Urinary bladder (tissue), 4 donors: ENCODE measurements at places on chromosomes 11 and 22. TPM values are rescaled to one million over a fixed set of nuclear protein-coding genes. Genes with fewer than 3 reads are reported as not detected.

DNA sequence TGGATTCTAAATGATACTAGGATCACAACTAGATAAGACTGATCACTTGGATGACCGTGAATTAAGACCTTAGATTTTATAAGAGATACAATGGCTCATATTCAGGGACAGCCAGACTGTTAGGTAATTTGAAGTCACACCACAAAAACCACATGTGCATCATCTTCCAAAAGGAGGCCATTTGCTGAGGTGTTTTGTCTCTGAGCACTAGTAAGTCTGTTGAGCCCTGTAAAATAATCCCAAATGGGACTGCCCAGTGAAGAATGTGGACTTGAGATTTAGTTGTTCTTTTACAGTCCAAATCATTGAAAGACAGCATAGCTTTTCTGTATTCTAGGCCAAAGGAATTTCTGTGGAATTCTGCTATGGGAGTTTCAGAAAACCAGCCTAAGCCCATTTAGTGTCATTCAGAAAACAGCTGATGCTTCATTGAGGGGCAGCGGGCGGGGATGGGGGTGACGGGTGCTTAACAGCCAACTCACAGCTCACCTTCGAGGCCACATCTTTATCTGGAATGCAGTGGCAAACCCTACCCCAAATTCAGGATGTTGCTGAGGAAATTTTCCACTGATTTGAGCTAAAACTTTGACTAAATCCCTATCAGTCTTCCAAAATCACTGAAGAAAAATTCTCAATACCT, 80.1 kb upstream of the BIRC3 start:
- no peak for DNase-seq

DNA sequence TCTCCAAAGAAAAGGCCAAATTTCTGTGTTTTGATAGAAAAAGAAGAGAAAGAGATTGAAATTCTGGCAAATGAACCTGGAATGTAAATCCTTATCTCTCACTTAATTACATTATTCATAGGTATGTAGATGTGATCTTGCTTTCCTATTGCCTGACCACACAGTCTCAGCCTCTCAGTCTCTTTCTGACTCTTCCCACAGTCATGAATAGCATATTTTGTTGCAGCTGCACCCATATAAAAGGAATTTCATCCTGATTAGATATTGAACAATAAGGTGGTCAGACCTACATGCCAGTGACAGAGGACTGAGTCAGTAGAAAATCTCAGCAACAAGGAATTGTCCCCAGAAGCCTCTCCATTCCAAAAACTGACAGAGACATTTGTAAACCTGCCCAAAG, 62.9 kb upstream of the LRRC4C start:
- no peak for DNase-seq

The CHRDL2 gene
- 0.69 TPM for total RNA-seq

DNA sequence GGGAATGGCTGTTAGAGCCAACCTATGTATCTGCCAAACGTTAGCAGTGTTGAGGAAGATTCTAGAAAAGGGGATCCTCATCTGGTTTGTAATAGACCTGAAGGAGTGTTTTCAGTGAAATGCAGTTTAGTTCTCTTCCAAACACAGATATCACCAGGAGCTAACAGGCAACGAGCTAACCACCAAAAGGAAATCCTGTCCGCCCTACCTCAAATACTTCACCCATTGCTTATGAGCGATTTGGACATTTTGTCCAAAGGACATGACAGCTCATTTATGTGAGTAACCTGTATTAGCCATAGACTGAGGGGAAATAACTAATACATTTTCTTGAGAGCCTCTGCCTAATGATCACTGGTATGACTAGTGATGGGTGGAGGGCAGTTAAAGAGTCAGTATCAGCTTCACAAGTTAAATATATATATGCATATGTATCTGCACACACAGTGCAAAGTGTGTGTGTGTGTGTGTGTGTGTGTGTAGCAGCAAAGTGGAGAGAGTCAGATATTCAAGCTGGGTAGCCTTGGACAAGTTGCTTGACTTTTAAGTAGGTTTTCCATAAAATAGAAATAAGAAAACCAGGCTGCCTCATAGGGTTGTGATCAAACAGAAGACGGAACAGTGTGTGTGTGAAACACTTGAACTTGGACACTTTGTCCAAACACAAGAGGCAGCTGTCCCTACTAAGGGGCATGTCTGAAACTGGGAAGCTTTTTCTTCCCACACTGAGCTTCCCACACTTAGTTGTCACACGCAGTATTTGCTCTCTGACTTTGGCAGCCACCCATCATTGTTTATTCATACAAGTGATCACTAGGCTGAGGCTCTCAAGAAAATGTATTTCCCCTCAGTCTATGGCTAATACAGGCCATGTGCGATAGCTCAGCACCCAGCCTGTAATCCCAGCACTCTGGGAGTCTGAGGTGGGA, 940 bp upstream of the C11orf91 start:
- DNase-seq = no peak

- no peak for DNase-seq
These were observed 80.7 kb downstream of the GGT1 start for GRCh38 chr22:24683691-24684090.

- no peak for DNase-seq
These were observed 6.4 kb upstream of the ME3 start for GRCh38 chr11:86678823-86679222.

DNA sequence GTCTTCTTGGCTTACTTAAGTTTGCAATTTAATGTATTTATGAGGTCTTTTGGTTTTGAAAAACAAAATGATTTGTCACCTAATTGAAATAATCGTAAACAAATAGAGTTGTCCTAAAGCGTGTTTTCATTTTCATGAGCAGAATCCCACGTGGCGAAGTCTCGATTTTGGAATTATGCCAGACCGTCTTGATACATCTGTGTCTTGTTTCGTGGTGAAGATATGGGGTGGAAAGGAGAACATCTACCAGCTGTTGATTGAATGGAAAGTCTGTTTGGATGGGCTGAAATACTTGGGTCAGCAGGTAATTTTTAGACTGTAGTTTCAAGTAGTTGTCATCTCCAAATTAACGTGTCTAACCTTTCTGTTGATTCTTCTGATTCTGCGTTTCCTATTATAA, 64.7 kb downstream of the UVRAG start:
- DNase-seq = no peak
